COR-L47 (cell line): ENCODE measurements at places on chromosomes 11 and 22.

GRCh38 chr11:121223161-121223560, 69.4 kb upstream of the SC5D start:
- DNase-seq: no peak

DNA sequence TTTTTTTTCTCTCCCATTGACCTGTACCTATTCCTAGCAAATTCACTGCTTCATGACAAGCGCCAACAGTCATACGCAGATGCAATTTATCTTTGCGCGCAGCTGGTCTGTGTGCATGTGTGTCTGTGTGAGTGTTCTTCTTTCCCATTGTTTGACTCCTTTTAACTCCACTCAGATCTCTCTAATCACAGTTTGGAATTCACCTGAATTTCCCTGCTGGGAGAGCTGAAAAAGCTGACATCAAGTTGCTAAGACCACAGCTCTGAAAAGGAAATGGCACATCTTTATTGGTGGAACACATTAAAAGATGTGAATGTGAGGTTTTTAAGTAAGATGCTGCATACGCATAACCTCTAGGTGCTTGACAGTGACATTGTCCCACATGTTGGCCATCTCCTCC, 187.4 kb upstream of the MTMR2 start:
- DNase-seq: no peak

GRCh38 chr11:92865352-92865751, 104.1 kb upstream of the MTNR1B start:
- DNase-seq: no peak

GRCh38 chr11:104803776-104804175, 94.5 kb downstream of the CASP12 start:
- DNase-seq: no peak

DNA sequence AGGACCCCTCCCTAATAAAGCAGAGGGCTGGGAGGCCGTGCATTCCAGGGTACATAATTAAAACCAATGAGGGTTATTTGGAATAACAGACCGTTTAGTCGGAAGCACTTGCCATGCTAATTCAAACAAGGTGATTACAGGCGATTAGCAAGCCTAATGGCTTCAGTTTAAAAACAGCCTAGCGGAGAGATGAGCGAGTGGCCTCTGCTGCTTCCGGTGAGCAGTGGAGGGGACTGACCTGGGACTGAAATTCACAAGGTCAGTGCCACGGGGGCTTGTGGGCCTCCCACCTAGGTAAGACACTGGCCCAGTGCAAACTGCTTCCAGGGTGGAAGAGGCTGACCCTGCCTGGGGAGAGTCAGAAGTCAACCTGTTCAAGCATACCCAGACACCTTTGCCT, 56.8 kb upstream of the ALX4 start:
- no peak for DNase-seq

GRCh38 chr22:22591348-22592299, 32.6 kb upstream of the PRAME start:
- DNase-seq: no peak

GRCh38 chr11:85941380-85941973, 86.3 kb downstream of the CCDC83 start:
- peak; percentile 48 for DNase-seq
